Cortex of kidney (tissue), 1 donor: ENCODE measurements at places on chromosomes 3 and 15.

DNA sequence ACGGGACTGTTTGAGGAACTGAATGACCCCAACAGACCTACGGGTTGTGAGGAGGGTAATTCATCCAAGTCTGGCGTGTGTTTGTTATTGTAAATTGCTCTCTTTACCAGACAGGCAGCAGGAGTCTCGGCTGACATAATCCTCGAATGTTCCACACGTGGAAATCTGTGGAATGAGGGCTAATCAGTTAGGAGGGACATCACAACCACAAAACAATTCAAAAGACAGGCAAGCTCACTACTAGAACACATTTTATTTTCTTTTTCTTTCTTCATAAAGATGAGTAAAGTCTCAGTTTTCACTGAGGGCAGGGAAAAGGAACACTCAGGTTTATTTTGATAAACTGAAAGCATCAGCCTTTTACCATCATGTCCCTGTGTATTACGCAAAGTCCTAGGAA, 53.8 kb downstream of the GRK7 start:
- no peak for DNase-seq

- DNase-seq: no peak
These were observed 12.4 kb downstream of the CACNA2D2 start for GRCh38 chr3:50491023-50491422.

- DNase-seq: no peak
These were observed 7.9 kb upstream of the KCNMB3 start for GRCh38 chr3:179258820-179259219.

GRCh38 chr3:94036909-94037507, 8.6 kb upstream of the STX19 start:
- no peak for DNase-seq
